NCI-H460 (cell line): ENCODE measurements at places on chromosomes 5 and 9. TPM values are rescaled to one million over a fixed set of nuclear protein-coding genes. Genes with fewer than 3 reads are reported as not detected.

DNA sequence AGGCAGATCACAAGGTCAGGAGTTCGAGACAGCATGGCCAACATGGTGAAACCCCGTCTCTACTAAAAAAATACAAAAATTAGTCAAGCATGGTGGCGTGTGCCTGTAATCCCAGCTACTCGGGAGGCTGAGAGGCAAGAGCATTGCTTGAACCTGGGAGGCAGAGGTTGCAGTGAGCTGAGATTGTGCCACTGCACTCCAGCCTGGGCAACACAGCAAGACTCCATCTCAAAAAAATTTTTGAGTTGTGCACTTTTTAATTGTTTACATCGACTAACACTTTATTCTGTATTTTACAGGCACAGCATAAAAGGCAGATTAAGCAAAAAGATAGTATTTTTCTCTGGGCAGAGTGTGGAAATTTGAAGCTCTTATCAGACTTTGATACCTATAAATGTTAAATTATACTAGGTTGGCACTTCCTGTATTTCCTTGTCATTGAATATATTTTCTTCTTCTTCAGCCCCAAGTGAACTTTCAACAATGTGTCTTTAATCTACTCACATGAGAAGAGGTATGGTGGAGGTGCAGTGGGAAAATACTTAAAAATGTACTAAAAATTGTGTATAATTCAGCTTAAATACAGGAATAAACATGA lies 180.6 kb upstream of the ELL2 start:
- no peak for DNase-seq

CDO1 gene
- total RNA-seq: 0.12 TPM in 1 of 2 replicates, not detected in the other

GRCh38 chr9:136902259-136902821 lies 16.0 kb downstream of the TRAF2 start:
- DNase-seq: no peak

SHC3 gene
- total RNA-seq: 2.0 and 2.4 TPM in 2 replicates

CRB2 gene
- total RNA-seq: not detected in 2 replicates

STPG3 gene
- not detected in 2 replicates for total RNA-seq

- no peak for DNase-seq
Measured at GRCh38 chr5:53974021-53974420, 336.4 kb downstream of the ARL15 start.

DNA sequence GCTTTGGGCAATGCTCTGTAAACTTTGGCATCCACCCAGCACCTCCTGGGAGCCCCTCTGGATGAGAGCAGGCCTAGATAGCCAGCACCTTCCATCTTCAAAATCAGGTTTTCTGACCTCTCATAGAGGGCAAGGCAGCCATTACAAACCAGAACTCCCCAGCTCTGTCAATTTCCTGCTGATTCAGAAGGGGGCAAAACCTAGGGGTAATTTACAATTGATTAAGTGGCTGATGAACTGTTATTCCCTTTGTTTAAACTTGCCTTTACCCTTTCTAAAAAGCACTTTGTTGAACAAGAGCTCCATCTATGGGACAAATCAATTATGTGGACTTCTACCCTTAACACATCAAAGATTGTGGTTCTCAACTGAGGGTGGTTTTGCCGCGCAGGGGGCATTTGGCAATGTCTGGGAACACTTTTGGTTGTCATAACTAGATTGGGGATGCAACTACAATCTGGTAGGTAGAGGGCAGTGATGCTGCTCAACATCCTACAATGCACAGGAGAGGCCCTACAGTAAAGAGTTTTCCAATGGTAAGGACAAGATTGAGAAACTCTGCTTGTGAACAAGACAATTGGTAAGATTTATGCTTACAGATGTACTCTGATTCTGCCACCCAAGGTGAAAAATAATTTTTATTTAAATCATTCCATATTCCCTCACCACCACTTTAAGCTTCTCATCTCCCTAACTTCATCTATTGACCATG lies 184.1 kb downstream of the MARCHF11 start:
- DNase-seq: peak; percentile 50

- DNase-seq: no peak
Measured at GRCh38 chr5:19918780-19919179, 69.2 kb downstream of the CDH18 start.
